Inflammatory macrophage treated with lipopolysaccharide for 1 hour (primary cell): ENCODE measurements at places on chromosomes 7 and 10.

GRCh38 chr7:24052572-24053260 is 231.3 kb upstream of the NPY start:
- no peak for DNase-seq

- DNase-seq = no peak
Observed at GRCh38 chr10:44233561-44234482, 151.1 kb downstream of the CXCL12 start.

DNA sequence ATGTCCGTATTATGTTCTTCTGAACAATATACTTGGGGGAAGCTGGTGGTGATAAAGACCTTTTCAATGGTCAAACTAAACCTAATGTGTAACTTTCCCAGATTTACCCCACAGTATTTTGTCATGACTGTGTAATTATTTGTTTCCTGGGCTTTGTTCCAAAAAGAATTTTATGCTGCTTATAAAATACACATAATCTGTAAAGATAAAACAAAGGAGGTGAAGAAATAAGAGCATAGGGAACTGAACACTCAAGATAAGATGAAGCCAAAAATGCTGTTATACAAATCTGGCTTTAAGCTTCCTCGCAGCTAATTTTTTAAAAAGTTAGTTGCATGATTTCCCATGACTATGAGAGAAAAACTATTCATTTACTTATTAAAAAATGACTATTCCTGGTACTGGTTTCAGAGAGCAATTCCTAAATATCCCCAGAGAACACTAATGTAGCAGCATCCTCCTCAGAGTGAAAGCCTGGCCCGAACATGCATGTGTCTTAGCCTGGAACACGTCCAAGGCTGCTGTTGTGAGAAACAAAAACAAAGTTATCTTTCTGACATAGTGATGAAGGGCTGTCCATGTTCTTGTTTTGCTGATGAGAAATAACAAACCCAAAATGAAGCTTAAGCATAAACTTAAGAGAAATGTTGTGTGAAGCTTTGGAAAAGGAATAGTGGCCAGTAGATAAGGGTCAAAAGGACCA is 33.9 kb downstream of the MALSU1 start:
- DNase-seq = no peak

GRCh38 chr7:108603656-108604306 is 34.1 kb downstream of the DNAJB9 start:
- no peak for DNase-seq

DNA sequence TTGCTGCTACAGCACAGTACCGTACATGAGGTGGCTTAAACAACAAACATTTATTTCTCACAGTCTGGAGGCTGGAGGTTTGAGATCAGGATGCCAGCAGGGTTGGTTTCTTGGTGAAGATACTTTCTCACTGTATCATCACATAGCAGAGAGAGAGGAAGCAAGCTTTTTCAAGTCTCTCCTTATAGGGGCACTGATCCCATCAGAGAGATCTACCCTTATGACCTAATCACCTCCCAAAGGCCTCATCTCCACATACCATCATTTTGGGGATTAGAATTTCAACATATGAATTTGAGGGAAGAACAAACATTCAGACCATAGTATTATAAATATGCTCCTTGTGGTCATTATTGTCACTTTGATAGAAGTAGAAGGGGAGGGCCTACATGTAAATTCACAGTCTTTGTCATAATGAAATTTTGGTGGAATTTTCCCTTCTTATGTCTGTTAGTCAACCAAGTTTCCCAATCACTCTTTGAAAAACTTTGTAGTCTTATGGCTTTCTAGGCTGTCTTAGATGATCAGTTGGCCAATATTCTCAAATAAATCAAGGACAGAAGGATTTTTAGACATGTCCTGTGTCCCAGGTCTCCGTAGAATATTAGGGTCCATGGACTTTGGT is 606.2 kb downstream of the LRMDA start:
- peak; percentile 54 for DNase-seq

- no peak for DNase-seq
Observed at GRCh38 chr7:72445580-72445979, 33.4 kb upstream of the CALN1 start.

GRCh38 chr10:70997236-70997635 is 108.9 kb upstream of the PCBD1 start:
- DNase-seq = no peak

DNA sequence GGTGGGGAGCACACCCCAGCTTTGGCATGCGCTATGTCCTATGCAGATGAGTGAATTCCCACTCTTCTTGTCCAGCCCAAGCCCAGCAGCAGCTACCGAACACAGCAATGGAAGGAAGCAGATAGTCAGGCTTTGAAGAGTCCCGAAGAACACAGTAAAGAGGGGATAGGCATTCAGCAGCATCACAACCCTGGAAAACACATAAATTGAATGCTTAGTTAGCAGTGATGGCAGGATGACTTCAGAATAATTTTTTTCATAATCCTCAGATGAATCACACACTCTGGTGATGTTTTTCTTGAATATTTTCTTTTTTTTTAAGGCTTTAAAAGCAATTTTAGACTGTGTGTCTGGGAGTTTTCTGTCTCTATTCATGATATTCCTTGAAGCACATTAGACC is 95.8 kb downstream of the CFAP58 start:
- DNase-seq = no peak

GRCh38 chr10:126425032-126425431 is 36.8 kb upstream of the ADAM12 start:
- DNase-seq = no peak

DNA sequence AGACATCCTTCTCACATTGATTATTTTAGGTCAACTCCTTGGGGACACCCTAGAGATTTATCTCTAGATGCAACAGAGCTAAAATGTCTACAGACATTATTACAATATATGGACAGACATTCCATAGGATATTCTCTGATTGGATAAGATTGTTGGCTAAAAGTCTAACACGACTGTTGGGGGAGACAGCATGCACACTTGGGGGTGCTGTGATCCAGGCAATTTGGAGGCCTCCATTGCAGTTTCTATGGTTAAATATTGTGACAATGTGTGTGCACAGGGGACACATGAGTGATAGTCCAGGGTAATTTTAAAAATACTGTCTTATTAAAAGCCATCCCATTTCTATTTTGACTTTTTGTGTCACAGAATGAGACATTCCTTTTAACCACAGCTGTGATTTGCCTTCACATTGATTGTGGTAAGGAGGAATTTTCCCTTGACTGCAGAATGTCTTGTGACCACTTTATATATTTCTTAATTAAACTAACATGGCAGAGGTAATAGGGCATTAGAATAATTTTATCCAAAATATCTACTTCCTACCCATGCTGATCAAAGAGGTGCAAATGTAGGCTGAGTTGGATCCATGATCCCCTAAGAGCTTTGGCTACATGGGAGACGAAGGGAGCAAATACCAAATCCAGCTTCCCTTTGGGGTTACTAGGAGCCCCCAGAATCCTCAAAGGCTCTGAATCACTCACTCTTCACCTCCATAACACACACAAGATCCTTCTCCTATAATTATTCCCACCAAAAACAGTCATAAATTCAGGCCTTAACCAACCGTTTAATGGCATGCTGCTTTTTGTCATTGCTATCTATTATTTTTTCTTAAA is 7.3 kb downstream of the TFPI2 start:
- DNase-seq = no peak

DNA sequence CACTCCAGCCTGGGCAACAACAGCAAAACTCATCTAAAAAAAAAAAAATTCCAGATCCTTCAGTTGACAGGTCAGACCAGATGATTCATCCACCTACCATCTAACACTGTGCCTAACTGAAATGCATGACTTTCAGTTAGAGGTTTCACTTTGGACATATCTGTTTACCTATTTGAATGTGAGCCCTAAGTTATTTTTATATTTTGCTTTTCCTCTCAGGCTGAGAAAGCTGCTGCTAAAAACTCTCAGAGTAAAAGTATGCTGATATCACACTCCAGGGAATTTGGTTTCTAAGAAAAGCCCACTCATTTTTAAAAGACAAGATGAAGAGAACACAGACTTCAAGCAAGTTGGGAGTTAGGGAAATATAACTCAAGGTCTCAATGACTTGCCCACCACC is 126.0 kb downstream of the SGMS1 start:
- no peak for DNase-seq

DNA sequence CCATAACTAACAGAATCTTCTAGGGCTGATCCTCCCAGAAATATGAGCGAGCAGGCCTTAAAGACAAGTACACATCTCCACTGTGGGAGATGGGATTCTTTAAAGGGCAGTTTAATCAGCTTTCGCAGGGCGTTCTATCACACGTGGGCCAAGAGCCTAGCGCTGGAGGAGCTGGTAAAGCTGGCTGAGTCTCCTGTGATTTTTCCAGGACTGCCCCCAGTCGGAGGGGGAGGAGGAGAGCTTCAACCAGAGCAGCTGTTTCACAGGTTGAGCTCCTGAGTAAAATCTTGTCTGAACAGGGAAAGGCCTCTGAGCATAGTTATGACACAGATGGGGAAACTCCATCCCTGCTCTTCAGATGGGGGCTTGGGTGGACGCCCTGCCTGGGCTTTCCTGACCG is 87.0 kb downstream of the ZNF365 start:
- no peak for DNase-seq

DNA sequence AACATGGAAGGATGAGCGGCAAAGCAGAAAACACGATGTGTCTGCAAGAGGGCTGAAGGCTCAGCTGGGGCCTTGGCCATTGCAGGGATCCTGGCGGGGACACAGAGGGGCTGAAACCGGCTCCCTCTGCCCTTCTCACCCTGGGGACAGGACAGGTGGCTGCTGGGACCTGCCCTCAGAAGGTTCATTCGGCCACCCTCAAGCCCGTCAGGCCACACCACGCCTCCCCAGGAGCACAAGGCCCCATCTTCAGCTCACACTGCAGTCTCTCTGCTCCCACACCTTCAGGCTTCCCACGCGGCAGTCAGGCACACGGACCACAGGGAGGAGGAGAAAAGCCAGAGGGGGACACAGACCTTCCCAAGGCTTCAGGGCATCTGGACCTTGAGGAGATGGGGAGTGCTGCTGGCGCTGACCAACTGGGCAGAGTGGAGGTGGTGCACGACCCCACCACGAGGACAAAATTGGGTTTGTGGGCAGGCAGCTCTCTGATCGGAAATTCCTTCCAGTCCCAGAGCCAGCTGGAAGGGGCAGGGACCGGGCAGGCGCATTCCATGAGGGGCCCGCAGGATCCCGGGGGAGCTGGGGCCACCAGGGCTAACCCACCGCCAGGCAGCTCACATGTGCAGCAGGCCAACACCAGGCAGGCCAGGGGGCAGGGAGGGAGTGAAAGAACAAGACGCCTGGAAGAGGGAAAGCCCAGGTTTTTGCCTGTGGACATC is 104.0 kb downstream of the MAD1L1 start:
- no peak for DNase-seq

- DNase-seq = no peak
Observed at GRCh38 chr7:128867842-128868623, 5.4 kb downstream of the ATP6V1F start.

DNA sequence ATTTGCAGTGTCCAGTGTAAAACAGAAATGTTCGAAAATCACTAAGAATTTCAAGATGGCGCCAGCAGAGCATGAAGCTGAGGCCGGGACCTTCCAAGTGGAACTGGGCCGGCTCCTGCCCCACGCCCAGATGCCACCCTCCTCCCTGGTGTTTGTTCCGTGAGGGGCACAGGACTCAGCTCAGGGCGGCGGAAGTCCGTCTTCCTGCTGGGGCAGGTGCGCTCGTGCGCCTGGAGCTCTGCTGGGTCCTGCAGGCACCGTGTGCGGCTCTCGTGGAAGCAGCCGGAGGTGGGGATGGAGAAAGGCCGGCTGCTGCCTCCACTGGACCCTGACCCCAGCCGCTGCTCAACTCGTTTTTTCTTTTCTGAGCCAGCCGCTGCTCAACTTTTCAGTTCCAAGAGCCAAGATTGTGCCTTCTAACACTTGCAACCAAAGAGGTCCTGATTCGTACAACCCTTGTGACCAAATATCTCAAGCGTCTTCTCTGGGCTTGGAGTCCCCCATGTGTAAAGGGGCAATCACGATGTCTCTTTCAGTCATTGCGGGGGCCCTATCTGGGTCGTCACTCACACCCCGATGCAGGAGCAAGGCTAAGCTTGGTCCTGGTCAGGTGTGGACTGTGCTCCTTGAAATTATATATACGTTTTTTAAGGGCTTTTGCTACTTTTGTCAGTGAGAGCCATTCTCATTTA is 334.4 kb downstream of the ADARB2 start:
- DNase-seq = no peak

DNA sequence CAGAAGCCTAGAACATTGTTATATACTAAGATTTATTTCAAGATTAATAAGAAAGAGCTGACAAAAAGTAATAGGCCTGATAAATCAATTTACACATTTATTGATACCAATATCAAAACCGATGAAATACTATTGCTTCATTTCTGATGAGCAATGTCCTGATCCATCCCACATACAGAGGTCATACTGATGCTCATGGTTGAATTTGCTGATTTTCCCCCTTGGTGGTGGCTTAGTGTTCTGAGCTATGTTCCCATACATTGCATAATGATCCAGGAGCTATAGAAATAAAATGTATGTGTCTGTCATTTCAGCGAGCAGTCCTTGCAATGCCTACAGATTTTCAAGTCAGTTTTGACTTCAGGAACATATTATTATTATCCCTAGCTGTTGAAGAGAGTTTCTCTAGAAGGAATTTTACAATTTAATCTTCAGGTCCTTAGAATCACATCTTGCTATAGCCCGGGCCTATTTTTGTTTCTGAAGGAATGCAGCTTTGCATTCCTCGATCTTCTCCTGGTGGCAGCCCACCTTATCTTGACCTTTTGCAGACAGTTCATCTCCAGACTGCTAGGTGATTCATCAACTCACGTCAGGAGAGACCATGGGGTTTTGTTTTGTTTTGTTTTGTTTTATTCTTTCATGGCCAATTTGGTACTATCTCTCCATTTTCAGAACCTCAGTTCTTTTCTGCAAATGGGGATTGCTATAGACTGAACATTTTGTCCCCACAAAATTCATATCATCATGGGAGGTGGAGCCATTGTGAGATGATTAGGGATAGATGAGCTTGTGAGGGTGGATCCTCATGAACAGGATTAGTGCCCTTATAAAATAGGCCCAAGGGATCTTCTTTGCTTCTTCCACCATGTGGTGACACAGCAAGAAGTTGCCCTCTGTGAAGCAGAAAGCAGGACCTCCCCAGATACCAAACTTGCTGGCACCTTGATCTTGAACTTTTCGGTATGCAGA is 465.6 kb upstream of the IGFBP3 start:
- no peak for DNase-seq

GRCh38 chr7:147412109-147412508 is 1178.5 kb upstream of the C7orf33 start:
- DNase-seq = no peak

DNA sequence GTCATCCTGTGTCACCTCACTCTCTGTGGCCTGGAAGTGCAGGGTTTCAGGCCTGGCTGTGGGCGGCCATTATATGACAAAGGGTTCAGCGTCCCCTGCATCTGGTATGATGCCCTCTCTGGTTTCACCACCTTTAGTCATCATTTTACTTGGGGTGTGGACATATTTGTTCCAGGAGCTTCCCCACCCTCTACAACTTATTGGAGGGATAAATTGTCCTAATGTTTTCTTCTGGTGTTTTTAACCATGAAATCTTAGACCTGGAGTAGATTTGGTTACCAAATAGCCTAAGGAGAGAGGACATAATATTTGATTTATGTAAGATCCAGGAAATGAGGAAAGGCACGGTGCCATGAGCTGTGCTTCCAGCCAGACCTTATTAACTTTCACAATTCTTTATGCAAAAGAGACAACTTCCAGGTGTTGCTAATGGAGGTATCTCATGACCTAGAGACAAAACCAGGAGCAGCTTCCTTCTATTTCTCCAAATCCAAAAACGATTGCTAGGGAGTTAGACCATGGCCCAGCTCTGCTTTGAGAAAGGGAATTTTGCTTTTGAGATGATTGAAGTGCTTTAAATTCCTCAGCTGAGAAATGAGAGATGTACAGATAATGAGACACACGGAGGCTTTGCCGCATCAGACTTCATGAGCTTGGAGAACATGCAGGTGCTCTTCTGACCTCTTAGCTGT is 20.9 kb downstream of the WBP1L start:
- no peak for DNase-seq

GRCh38 chr7:27099453-27100370 is 2.8 kb downstream of the HOXA2 start:
- no peak for DNase-seq
